Common myeloid progenitor, CD34-positive (primary cell): ENCODE measurements at places on chromosomes 7 and 10.

DNA sequence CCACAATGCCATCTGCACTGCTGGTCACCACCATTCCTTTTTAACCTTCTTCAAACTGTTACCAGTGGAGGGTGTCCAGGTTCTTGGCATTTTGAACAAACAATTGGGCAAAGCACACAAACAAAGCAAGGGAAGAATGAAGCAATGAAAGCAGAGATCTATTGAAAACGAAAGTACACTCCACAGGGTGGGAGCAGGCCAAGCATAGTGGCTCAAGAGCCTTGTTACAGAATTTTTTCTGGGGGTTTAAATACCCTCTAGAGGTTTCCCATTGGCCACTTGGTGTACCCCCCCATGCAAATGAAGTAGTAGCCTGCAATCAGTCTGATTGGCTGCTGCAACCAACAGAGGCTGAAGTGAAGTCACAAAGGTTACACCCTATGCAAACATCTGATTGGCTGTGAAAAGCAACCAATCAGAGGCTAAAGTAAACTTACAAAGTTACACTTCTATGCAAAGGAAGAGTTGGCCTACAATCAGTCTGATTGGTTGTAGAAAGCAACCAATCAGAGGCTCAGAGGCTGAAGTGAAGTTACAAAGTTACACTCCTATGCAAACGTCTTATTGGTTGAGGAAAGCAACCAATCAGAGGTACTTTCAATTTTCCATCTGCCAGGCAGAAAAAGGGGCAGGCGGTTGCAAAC is 103.2 kb upstream of the WAC start:
- no peak for DNase-seq
- no peak overlapping the region for H3K4me3 ChIP-seq
- no peak overlapping the region for H3K27ac ChIP-seq
- no peaks in the 10 kb centered on the region for H3K27me3 ChIP-seq

DNA sequence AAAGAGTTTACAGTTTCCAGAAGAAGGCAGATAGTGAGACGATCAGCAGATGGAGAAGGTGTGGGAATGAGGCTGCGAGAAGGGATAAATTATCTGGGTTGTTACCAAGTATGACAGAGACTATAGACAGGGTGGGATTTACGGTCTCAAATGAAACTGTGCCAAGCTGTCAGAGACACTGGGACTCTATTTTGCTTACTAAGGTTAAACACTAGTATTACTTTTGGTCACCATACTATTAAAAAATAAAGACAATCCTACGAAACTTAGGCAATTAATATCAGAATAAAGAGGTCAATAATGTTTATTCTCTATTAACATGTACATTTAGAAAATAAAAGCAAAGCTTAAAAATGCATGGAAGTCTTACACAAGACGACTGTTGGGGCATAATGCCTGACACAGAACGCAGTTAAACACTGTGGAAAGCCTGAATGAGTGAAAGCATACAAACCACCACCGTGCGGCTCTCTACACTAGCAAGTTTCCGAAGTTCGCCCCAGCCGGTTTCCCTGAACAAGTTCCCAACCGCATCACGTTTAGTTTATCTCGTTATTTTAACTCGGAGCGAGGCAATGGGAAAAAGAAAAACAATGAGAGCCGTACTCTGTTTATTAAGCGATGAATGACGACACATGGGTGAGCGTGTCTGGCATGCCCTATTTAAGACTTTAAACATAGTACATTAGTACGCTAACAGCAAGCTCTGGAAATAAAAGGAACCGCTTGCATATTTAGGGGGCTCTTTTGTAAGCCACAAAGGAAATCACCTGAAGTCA is 909 bp upstream of the CC2D2B start:
- H3K27ac ChIP-seq: peak overlapping the region; percentile 67
- peaks cover 4% of the 10 kb centered on the region for H3K4me1 ChIP-seq
- peaks cover 29% of the 10 kb centered on the region for H3K36me3 ChIP-seq
- peak overlapping the region; percentile 79 for H3K4me3 ChIP-seq

DNA sequence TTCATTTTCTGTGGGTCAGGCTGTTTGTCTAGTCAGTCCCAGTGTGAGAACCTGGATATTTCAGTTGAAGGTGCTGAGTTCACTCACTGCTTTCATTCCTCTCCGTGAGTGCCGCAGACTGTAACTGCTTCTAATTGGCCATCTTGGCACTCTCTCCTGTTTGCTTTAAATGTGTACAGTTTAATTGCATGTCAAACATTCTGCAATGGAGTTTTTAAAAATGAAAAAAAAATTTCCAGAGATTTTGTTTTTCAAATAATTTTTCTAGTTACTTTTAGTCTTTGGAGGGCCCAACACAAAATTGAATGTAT is 87.8 kb downstream of the CCSER2 start:
- no peak overlapping the region for H3K27ac ChIP-seq
- DNase-seq: no peak
- no peaks in the 10 kb centered on the region for H3K27me3 ChIP-seq
- peaks cover 5% of the 10 kb centered on the region for H3K4me1 ChIP-seq
- H3K36me3 ChIP-seq: peaks cover 5% of the 10 kb centered on the region
- H3K4me3 ChIP-seq: no peak overlapping the region

DNA sequence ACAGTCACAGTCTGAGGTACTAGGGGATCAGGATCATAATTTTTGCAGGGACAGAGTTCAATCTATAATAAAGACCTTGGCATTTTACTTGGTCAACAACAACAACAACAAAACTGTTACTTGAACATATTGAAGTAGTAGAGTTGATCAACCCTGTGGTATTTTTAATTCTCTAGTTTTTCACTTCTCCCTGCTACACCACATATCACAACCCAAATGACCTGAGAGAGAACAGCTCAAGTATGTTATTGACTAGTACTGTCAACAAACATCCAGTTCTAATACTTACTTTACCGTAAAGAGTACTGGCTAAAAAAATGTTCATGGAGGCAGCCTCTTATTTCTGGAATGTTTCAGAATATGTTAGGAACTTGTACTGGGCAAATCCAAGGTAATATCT is 90.5 kb upstream of the FAM3C start:
- no peak overlapping the region for H3K27ac ChIP-seq
- H3K36me3 ChIP-seq: no peaks in the 10 kb centered on the region
- no peaks in the 10 kb centered on the region for H3K4me1 ChIP-seq
- no peak for DNase-seq

DNA sequence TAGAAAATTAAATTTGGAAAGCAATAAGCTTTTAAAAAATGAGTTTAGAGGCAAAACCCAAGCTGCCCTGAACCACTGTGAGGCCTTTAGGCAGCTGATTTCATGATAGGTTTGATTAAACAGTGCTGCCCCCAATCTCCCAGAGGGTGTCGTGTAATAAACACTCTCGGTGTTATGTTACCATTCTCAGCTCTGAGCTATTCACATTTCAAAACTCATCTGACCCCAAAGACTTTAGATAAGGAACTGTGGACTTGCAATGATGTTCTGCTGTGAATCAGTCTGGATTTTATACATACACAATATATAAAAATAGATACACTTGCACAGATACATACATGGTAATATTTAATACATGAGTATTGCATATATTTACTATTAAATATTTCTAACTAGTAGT is 120.4 kb downstream of the MALRD1 start:
- no peaks in the 10 kb centered on the region for H3K27me3 ChIP-seq
- no peaks in the 10 kb centered on the region for H3K36me3 ChIP-seq
- no peak overlapping the region for H3K27ac ChIP-seq
- DNase-seq: no peak
- H3K4me3 ChIP-seq: no peak overlapping the region

- H3K27ac ChIP-seq: no peak overlapping the region
- peaks cover 6% of the 10 kb centered on the region for H3K27me3 ChIP-seq
- H3K36me3 ChIP-seq: no peaks in the 10 kb centered on the region
- no peaks in the 10 kb centered on the region for H3K4me1 ChIP-seq
- no peak overlapping the region for H3K4me3 ChIP-seq
Measured at GRCh38 chr10:121032460-121032859, 181.3 kb downstream of the WDR11 start.

- H3K36me3 ChIP-seq: no peaks in the 10 kb centered on the region
- no peaks in the 10 kb centered on the region for H3K4me1 ChIP-seq
- no peak overlapping the region for H3K4me3 ChIP-seq
- peaks cover 80% of the 10 kb centered on the region for H3K27me3 ChIP-seq
- DNase-seq: no peak
Measured at GRCh38 chr7:93897680-93898079, 7.1 kb upstream of the TFPI2 start.

DNA sequence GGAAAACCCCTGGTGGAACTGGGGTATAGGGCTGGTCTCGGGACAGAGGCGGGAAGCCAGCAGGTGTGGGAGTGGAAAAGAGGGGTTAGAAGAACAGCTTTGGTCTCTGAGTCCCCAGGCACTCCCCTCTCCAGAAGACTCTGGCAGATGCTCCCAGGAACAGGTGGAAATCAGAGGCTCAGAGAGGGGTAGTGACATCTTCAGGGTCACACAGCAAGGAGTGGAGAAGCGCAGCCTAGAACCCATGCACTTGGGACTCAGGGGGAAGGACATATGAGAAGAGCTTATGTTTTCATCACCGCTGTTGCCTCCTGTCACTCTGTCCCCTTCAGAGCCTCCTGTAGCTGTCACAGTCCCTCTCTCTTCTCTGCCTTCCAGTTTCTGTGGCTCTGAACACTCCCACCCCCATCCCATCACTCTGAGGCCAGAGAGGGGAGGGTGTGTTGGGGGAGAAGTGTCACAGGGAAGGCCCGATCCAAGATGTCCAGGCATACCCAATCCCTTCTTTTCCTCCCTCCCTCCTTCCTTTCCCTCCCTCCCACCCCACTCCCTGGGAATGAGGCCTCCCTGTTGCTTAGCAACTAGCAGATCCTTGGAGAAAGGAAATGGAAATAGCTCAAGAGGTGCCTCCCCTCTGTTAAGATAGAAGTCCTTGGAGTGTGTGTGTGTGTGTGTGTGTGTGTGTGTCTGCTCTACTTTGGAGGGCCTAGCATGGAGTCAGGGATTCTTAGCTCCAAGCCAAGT is 32.0 kb downstream of the SRRM3 start:
- H3K27ac ChIP-seq: no peak overlapping the region
- no peak for DNase-seq
- peaks cover 5% of the 10 kb centered on the region for H3K4me1 ChIP-seq

GRCh38 chr7:158469396-158470051 is 118.1 kb downstream of the PTPRN2 start:
- no peaks in the 10 kb centered on the region for H3K36me3 ChIP-seq
- H3K27me3 ChIP-seq: no peaks in the 10 kb centered on the region
- DNase-seq: no peak
- peaks cover 4% of the 10 kb centered on the region for H3K4me1 ChIP-seq

GRCh38 chr10:86968271-86968993 is at the start of gene ADIRF:
ADIRF (plus strand) TSS chr10:86968482; CDS start chr10:86968545, 63 bp downstream.
- peaks cover 50% of the 10 kb centered on the region for H3K4me1 ChIP-seq
- no peak within 1 kb of the TSS for H3K4me3 ChIP-seq
- no peaks in the 10 kb centered on the region for H3K36me3 ChIP-seq
- peak; percentile 47 for DNase-seq
- H3K27ac ChIP-seq: no peak within 1 kb of the TSS

- no peaks in the 10 kb centered on the region for H3K27me3 ChIP-seq
- DNase-seq: no peak
- no peak overlapping the region for H3K27ac ChIP-seq
- peaks cover 13% of the 10 kb centered on the region for H3K36me3 ChIP-seq
- H3K4me3 ChIP-seq: peak overlapping the region; percentile 8
Measured at GRCh38 chr10:128064970-128065580, 61.1 kb downstream of the MKI67 start.

DNA sequence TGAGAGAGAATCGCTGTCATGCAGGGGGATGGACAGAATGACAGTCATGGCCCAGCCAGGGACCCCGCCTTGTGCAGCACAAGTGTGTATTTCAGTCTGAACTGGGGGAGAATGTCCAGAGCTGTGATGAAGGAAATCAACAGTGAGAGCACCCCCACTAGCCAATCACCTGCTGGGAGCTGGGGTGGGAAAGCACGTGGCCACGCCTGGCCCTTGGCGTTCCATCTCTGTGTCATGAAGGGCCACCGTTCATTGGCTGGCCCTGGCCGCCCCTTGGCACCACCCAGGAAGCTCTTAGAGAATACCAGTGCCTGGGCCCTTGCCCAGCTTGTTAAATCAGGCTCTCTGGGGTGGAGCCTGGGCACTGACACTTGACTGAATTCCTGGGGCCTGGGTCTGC is 22.8 kb downstream of the GRID1 start:
- no peak overlapping the region for H3K4me3 ChIP-seq
- no peaks in the 10 kb centered on the region for H3K27me3 ChIP-seq
- H3K36me3 ChIP-seq: no peaks in the 10 kb centered on the region
- peaks cover 8% of the 10 kb centered on the region for H3K4me1 ChIP-seq
- no peak for DNase-seq
- no peak overlapping the region for H3K27ac ChIP-seq

GRCh38 chr10:6045314-6045848 is 16.8 kb downstream of the IL2RA start:
- H3K27ac ChIP-seq: no peak overlapping the region
- peaks cover 44% of the 10 kb centered on the region for H3K4me1 ChIP-seq
- H3K4me3 ChIP-seq: peak overlapping the region; percentile 46
- DNase-seq: peak; percentile 75
- no peaks in the 10 kb centered on the region for H3K36me3 ChIP-seq

DNA sequence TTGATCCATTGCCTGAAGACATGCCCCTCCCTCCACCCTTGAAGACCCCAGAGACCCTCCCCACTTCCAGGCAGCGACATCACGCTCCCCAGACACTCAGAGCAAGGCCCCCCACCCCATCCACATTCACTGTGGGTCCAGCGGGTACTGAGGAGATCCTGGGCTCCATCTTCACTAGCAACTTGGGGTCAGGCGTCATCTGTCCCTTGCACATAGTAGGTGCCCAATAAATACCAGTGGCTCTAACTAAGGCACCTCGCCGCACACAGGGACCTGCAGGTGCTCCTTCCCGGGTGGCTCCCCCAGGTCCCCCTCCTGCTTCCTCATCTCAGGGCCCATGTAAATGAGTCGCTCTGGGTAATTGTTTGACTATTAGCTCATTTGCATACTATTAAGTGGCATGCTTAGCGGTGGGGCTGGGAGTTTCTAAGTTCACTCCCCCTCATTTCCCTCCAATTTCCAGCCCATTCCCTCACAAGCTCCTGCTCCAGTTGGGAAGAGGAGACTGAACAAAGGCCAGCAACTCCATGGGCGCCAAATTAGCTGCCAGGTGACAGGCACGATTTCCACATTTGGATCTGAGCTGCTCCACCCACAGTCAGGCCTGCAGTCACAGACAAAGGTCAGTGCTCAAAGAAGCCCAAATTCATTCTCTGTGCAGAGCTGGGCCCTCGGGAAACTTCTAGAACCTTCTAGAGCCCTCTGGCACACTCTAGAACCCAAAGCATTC is 29.7 kb downstream of the EBF3 start:
- no peak overlapping the region for H3K4me3 ChIP-seq
- no peaks in the 10 kb centered on the region for H3K36me3 ChIP-seq
- no peak overlapping the region for H3K27ac ChIP-seq
- no peak for DNase-seq
- no peaks in the 10 kb centered on the region for H3K27me3 ChIP-seq

DNA sequence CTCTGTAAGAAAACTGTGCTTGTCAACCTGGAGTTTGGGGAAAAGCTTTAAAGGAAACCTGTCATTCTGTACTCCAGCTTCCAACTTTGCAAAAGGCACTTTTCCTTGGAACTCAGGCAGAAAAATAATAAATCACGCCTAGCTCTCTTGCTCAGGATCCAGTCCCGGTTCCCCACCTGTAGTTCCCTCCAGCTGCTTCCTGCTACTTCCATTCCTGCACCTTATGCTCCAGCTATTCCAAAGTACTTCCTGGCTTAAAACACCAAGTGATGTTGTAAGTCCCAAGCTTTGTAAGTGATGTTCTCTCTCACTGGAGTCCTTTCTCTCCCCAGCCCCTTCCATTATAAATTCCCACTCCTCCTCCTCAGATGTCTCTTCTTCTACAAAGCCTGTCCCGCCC is 98.6 kb downstream of the GRM8 start:
- no peak overlapping the region for H3K27ac ChIP-seq
- H3K27me3 ChIP-seq: no peaks in the 10 kb centered on the region
- H3K4me1 ChIP-seq: no peaks in the 10 kb centered on the region
- DNase-seq: no peak
- H3K36me3 ChIP-seq: no peaks in the 10 kb centered on the region
- H3K4me3 ChIP-seq: no peak overlapping the region
